Stimulated activated CD8-positive, alpha-beta memory T cell treated with anti-CD3 and anti-CD28 coated beads, Interleukin-7, amount 100 ng/mL, for 48 hours (primary cell): ENCODE measurements at places on chromosomes 4 and X.

DNA sequence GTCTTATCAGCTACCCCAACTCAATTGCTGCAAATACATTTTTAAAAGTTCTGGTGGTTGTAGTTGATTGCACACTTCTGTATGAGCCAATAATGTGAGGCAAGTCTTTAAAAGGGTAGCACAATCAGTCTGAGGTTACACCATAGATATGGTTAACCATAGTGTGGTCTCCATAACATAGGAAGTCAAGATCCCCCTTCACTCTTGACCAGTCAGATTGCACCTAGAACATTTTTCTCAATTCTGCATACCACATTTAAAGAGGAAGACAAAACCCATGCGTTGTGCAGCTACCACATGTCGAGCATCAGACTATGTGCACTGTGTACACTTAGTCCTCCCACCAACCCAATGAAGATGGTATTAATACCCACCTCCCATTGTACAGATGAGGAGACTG is 26.5 kb upstream of the CYBB start:
- no peak for DNase-seq

DNA sequence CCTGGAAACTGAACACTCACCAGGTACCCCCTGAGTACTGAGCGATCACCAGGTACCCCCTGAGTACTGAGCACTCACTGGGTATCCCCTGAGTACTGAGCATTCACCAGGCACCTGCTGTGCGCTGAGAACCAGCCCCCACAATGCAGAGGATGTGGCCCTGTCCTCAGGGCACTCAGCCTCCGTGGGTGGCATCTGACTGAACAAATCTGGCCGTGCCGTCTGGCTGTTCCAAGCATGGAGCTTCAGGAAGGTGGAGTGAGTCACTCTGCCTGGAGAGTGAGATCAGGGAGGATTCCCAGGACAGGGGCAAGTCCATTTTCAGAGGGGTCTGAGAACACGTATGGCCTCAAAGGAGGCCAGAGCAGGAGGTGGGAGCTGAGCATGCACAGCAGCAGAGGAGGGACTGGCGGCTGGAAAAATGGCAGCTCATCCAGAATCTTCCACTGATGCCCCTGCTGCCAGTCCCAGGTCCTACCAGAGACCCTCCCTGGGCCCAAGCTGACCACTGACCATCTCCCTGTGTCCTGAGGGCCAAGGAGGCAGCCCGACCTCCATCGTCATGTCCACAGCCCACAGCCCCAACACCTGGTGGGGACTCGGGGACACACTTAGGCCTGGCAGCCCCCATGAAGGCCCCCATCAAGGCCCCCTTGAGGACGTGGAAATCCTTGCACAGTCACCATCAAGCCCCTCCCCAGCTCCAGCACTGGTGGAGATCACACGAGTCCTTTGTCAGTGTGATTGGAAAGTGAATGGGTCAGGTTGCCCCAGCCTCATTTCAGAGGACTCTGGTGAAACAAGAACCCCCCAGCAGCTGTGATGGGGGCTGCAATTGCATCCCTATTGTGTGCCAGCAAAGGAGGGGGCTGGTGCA is 94.1 kb downstream of the HMX1 start:
- DNase-seq = no peak

- no peak for DNase-seq
Observed at GRCh38 chr4:118898684-118899138, 10.1 kb downstream of the SYNPO2 start.

GRCh38 chrX:46876901-46877300 is 35.3 kb upstream of the JADE3 start:
- no peak for DNase-seq

- DNase-seq = no peak
Observed at GRCh38 chrX:15973946-15974345, 119.3 kb upstream of the AP1S2 start.

GRCh38 chrX:10028283-10029104 is 61.3 kb downstream of the CLDN34 start:
- DNase-seq = no peak

- DNase-seq = no peak
Observed at GRCh38 chrX:24963823-24964222, 51.9 kb downstream of the ARX start.

GRCh38 chr4:79178760-79179159 is 147.1 kb downstream of the NAA11 start:
- DNase-seq = no peak

GRCh38 chrX:48835524-48836329 is at the start of gene PCSK1N:
Gene PCSK1N (minus strand): TSS chrX:48835610. CDS start chrX:48835532, 78 bp downstream.
- DNase-seq = no peak

DNA sequence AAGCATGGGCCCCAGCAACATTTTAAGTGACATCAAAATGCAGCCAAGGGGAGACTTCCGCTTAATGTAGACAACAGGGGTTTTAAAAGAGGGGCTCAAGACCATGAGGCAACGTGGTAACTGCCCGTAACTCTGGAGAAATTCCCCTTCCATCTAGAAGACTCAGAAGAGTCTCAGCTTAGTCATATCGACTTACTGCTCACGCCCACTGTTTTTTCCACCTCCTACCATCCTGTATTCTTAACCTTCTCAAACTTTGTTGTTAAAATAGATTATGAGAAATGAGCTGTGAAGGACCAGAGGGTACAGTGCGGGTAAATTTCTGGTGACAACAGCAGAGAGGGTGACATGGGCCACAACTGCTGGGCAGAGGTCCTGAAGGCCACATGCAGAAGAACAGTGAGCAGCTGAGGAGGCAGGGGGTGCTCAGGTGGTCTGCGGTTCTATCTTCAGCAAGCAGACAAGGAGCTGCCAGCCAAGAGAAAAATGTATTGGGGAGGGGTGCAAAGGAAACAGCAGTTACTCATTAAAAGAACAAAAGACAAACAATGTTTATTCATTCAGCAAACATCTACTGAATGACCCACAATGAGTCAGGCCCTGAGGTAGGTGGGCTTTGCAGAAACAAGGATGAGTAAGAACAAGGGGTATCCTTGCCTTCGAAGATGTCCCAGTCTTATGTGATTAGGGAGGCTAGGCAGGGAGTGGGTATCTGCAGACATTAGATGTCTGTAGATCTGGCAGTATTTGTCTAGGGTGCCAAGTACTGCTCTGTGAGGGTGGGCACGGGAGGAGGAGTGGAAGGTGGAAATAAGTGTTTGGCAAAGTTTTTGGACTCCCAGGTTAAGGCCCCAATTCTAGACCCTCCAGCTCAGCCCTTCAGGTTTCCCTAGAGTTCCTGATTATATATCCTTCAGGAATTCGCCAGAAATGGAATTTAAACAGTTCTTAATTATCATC is 175.3 kb downstream of the TSPAN5 start:
- DNase-seq = peak; percentile 8

GRCh38 chrX:22300130-22300529 is 27.4 kb downstream of the CBLL2 start:
- no peak for DNase-seq

- DNase-seq = no peak
Observed at GRCh38 chrX:39204353-39204752, 403.1 kb downstream of the MID1IP1 start.

- DNase-seq = no peak
Observed at GRCh38 chr4:51825341-51825740, 17.6 kb upstream of the DCUN1D4 start.

DNA sequence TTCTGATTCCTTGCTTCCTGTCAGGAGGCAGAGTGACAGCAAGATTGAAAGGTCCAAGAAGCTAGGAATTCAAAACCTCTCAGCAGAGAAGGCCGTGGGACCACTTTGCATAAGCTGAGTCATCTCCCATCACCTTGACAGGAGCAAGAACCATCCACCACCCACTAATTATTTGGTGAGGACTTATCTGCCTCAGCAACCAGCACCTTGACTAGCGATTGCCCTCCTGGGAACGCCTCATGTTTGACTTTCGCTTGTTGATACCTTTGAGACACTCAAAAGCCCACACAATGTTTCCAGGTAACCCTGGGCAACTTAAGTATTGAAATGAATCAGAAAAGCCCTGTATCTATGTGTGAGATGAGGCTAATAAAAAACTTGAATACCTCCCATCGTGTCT is 233.5 kb upstream of the GYPA start:
- DNase-seq = no peak

DNA sequence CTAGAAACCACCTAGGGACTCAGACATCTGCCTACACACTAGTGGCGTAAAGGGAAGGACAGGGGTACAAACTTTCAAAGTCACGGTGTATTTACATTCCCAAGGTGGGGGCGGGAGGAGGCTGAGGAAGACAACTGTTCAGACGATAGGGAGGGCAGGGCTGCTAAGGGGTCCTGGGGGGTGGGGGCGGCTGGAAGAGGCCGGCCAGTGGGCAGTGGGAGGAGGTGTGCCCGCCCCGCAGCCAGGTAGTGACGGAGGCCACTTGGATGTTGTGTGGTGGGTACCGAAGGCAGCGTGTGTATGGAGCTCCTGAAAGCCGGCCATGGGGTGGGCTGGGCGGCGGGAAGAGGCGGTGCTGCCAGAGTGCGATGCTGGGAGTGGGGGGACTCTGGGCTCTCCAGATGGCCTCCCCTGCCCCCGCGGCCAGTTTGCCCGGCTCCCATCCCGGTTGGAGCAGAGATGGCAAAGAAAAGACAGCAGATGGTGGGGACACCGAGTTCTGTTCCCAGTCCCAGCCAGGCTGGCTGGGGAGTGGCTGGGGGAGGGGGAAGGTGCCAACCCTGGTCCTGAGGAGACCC is 24.2 kb downstream of the L1CAM start:
- no peak for DNase-seq

GRCh38 chrX:9867753-9868152 is 81.5 kb downstream of the SHROOM2 start:
- DNase-seq = no peak

GRCh38 chr4:92215476-92215875 is 88.3 kb upstream of the GRID2 start:
- DNase-seq = no peak

DNA sequence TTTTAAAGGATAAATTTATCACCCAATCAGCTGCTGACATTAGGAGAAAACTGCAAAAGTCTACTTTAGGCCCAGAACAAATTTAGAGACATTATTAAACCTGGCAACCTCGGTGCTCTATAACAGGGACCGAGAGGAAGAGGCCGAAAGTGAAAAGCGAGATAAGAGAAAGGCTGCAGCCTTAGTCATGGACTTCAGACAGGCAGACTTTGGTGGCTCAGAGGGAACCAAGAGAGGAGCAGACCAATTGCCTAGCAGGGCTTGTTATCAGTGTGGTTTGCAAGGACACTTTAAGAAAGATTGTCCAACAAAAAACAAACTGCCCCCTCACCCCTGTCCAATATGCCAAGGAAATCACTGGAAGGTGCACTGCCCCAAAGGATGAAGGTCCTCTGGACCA is 12.8 kb upstream of the UGT2B10 start:
- DNase-seq = no peak

DNA sequence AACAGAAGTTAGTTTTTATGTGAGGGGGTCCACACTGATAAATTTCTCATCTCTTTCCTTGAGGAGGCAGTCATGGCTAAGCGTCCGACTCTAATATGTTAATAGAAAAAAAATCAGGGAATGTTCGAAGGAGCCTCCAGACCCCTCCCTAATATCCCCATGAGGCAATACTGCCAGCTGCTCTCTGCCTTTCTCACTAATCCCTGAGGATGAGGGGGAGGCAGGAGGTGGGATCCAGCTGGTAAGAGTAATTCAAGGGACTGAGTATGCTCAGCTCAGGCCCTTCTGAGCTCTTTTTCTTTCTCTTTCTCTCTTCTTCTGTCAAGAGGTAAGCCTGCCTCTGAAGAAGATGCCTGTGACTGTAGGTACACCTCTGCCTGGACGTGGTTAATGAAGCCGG is 51.7 kb downstream of the PIR start:
- no peak for DNase-seq
